Stomach (tissue), 19 donors: ENCODE measurements at places on chromosomes 12 and 14.

GRCh38 chr12:6921996-6922946, 5.5 kb upstream of the ATN1 start:
- DNase-seq: no peak

DNA sequence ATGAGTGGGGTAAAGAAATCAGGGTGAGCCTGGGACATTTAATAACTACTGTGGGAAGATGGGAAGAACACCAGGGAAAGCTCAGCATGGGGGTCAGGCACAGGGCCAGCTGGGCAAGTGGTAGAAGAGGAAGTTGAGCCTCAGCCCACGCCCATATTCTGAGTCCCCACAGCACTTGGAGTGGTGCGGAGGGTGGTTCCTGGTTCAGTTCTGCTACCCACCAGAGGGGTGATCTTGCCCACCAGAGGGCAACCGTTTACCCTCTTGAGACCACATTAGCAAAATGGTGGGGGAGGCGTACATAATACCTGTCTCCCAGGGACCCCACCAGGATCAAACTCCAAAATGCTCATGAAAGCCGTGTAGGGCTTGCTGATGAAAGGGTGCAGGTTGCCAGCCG, 16.8 kb upstream of the ANKRD33 start:
- no peak for DNase-seq

DNA sequence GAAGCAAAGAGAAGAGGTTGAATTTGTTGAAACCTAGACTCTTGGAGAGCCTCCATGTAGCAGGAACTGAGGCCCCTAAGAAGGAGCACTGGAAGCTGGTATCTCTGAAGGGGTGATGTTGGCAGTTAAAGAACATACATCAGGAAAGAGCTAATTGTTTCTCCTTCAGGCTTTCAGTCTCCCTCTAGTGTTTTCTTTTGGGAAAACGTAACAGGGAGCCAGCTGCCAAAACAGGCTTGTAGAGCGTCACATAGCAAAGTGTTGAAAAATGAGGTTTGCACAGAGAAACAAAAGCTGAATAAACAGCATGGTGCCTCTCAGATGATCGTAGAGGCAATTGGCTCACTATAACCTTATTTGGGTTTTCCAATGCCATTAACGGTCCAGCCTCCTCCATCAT, 46.9 kb upstream of the CAND1 start:
- DNase-seq: peak; percentile 32

DNA sequence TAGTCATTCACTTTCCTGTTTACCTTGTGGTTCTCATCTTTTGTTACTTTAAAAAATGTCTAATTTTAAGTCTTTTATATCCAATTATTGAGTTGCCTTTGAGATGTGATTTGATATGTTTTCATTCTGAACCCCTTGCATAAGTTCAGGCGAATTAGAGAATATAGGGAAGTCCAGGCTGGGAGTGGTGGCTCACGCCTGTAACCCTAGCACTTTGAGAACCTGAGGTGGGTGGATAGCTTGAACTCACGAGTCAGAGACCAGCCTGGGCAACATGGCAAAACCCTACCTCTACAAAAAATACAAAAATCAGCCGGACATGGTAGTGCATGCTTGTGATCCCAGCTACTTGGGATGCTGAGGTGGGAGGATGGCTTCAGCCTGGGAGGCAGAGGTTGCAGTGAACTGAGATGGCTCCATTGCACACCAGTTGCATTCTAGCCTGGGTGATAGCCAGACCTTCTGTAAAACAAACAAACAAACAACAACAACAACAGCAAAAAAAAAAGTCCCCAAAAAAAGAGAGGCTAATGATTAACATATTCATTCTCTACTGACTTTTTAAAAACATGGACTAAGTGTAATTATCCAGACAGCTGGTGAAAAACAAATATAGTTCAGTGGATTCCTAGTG, 451.1 kb upstream of the RGS6 start:
- no peak for DNase-seq

DNA sequence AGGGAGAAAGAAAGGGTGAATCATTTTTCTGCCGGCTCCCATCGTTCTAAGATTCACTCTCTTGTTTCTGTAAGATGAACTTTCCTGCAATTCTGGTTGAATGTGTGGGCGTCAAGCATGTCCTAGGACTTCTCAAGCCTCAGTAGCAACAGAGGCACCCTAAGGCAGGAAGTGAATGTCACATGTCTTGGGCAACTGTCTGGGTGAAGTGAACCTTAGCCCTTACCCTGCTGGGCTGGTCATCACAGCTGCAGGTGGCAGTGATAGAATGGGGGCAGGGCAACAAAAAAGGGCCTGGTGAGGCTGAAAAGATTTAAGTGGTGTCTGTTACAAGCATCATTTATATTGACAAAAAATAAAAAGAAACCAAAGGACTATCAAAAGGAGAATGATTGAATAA, 45.9 kb upstream of the CAND1 start:
- no peak for DNase-seq

GRCh38 chr14:89386212-89386886, 30.7 kb downstream of the FOXN3 start:
- no peak for DNase-seq

DNA sequence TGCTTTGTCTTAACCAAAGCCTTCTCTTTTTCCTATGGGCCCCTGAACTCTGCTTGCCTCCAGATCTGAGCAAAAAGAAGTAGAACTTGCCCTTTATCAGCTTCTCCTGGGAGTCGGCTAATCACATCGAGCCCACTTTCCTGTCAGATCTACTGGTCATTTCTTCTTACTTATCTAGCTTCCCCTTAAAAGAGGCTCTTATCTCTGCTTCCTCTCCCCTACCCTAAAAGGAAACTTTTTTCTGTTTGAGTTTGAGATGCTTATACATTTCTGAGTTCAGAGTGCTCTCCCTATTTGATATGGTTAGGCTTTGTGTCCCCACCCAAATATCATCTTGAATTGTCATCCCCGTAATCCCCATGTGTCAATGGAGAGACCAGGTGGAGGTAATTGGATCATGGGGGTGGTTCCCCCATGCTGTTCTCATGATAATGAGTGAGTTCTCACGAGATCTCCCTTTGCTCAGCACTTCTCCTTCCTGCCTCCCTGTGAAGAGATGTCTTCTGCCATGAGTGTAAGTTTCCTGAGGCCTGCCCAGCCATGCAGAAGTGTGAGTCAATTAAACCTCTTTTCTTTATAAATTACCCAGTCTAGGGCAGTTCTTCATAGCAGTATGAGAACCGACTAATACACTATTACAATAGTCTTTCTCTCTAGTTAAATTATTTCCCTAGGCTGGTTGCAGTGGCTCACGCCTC, 114.7 kb upstream of the AMN1 start:
- no peak for DNase-seq

GRCh38 chr14:75715926-75716780, 55.1 kb downstream of the TTLL5 start:
- no peak for DNase-seq

- peak; percentile 27 for DNase-seq
Measured at GRCh38 chr12:98645572-98646067, 530 bp downstream of the APAF1 start.

DNA sequence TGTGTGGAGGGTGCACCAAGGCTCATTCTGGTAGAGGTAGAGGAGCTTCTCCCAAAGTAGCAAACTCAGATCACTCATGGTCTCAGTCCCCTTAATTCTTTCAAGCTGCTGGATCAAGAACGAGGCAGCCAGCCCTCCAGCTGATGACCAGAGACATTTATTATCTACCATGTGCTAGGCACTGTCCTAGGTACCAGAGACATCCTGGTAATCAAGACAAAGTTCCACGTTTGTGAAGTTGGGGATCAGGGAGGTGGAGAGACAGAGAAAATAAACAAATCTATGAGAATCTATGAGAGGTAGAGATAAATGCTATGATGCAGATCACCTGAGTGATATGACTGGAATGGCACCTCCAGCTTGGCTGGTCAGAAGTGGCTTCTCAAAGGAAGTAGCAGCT, 130.2 kb downstream of the CRADD start:
- no peak for DNase-seq

- no peak for DNase-seq
Measured at GRCh38 chr12:4961311-4961710, 51.6 kb downstream of the KCNA1 start.

DNA sequence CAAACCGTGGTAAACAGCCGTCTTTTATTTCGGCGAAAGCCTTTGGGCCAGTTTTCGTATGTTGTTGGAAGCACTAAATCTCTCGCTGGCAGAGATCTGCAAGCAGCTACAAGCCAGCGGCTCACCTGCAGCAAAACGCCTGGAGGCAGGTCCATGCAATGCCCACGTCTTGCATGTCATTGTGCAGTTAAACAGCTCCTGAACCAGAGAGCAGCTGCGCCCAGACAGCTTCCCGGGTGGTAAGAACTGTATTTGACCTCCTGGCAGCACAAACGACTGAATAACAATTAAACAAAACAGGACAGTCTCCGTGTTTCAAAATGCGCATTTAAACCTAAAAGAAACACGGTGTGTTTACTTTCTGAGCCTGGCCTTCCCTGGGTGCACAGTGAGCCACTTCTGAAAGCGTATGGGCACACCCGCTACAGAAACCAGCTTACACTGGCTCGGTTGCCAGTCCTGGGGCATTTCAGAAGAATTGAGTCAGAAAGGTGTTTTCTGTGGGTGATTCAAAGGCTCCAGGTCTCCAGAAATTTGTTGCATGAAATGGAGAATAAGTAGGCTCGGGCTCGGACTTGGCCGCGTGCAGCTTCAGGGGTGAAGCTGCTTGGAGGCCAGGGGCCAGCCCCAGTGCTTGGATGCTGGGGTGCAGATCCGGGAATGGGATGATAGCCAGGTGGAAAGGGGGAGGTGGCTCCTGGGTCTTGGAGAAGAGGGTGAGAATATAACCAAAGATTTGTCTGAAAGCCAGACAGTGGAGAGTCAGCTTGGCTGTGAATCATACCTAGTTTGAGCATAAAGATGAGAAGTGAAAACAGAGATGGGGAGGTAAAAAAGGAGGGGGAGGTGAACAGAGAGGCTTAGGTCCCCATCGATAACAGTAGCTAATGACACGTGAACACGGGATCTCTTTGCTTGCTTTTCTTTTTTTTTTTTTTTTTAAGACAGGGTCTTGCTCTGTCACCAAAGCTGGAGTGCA, 24.9 kb upstream of the FZD10 start:
- DNase-seq: no peak

DNA sequence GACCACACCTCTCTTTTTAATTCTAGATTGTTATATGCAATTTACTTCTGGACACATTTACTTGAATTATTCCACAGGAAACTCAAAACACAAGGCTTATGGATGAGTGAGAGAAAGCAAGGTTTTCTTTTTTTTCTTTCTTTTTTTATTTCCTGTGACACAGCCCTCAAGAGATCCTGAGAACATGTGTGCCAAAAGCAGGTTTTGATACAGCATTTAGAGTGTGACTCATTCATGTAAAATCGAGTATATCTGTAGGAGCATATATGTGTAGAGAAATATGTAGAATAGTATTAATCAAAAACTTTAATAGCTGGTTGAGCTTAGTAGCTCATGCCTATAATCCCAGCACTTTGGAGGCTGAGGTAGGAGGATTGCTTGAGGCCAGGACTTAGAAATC, 4.4 kb upstream of the MAX start:
- DNase-seq: no peak

DNA sequence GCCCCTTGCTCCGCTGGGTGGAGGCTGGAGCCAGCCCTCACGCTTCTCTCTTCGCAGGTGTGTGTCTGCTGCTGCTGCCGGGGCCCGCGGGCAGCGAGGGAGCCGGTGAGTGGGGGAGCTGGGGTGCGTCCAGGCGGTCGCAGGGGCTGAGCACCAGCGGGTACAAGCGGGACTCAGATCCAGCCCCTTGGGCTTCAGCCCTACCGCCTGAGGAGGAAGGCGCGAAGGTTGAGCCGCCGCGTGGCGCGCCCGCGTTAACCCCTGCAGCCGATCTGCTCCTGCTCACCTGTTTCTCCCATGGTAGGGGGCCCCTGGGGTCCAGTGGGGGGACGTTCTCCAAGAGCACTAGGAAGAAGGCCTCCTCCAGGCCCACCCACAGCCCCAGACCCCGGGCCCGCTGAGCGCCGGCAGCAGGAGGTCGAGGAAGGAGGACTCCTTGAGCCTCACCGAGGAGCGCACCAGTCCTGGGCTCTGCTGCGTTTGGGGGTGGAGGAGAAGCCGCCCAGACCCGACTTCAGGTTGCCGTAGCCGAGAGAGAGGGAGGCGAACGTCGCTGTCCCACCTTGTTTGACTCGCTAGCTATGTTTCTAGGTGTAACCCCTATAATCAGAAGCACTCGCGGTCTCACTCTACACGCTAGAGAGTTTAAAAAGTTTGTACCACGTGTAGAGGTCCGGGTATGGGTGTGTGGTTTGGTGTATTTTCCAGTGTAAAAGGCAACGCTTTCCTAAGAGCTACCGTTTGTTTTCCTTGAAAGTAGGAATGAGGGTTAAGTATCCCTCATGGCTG, 834 bp downstream of the COCH start:
- peak; percentile 44 for DNase-seq

DNA sequence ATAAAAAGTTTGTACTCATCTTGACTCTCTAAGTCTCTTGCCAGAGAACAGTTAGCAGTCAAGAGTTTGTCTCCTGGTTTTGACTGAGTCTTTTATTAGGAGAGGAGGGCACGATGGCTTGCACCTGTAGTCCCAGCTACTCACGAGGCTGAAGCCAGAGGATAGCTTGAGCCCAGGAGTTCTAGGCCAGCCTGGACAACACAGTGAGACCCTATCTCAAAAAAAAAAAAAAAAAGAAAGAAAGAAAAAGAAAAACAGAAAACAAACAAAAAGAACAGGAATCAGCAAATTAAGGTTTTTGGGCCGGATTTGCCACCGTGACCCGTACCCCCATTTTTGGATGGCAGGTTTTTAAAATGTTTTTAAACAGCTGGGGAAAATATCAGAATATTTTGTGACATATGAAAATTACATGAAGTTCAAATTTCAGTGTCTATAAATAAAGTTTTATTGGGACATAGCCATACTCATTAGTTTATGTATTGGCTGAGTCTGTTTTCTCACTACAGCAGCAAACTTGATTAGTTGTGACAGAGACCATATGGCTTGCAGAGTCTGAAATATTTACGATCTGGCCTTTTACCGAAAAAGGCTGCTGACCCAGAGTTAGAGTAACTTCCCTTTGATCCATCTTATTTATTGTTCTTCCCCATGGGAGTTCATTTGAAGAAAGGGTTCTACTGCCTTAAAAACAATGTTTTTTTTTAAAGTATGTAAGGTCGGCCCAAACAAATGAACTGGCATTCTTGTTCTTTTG, 31.2 kb downstream of the VEZT start:
- DNase-seq: peak; percentile 51

DNA sequence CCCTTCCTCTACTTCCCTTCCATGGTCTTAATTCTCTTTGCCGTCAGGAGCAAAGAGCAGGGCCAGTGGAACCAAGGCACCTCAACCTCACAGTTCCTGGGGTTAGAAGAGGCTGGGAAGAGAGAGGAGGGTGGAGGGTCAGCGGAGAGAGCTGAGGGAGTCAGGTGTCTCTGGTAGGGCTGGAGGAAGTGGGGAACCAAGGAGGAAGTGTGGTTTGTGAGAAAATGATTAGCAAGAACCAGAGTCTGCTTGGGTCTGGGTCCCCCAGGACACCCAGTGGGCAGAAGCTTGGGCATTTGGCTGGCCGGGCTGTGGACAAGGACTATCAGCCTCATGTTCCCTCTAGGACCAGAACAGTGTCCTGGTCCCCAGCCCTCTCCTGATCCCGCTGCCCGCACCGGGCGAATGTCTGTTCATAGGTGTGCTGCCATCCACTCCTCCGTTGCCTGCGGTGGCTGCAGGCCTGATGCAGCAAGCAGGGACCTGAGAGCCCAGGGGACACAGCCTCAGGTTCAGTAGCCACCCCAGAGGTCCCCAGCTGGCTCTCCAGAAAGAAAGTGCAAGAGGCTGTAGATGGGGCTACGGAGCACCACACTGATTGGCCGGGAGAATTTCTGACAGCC, 2.3 kb downstream of the HOXC12 start:
- no peak for DNase-seq

- DNase-seq: no peak
Measured at GRCh38 chr12:80257920-80258319, 158.6 kb downstream of the OTOGL start.
